CD8-positive, alpha-beta T cell (primary cell): ENCODE measurements at places on chromosomes 4 and X. TPM values are rescaled to one million over a fixed set of nuclear protein-coding genes. Genes with fewer than 3 reads are reported as not detected.

ACSL4 gene
- total RNA-seq: 18.6 TPM

RAB40A gene
- not detected for total RNA-seq

KCNE5 gene
- total RNA-seq: not detected

MUC7 gene
- total RNA-seq: not detected

EPGN gene
- not detected for total RNA-seq

SLITRK4 gene
- total RNA-seq: not detected

HOPX gene
- 10.0 TPM for total RNA-seq

EFNB1 gene
- 4.3 TPM for total RNA-seq
